Transverse colon (tissue), 4 donors: ENCODE measurements at places on chromosomes 7 and 10. TPM values are rescaled to one million over a fixed set of nuclear protein-coding genes. Genes with fewer than 3 reads are reported as not detected.

Gene CALHM2
- total RNA-seq = 13.4 TPM

Gene CCZ1B
- 37.4 TPM for total RNA-seq

Gene SGCE
- 39.7 TPM for total RNA-seq

Gene MMP21
- 1.00 TPM for total RNA-seq

Gene SSC4D
- not detected for total RNA-seq

Gene NPSR1
- 9.7 TPM for total RNA-seq

Gene TUBGCP2
- total RNA-seq = 68.3 TPM

Gene ZNF503
- total RNA-seq = 3.0 TPM

Gene KLLN
- 0.79 TPM for total RNA-seq

Gene CALCR
- total RNA-seq = not detected
